Activated CD4-positive, alpha-beta T cell treated with anti-CD3 and anti-CD28 coated beads, Interleukin-2, amount 50 U/mL, for 1 hour (primary cell): ENCODE measurements at places on chromosomes 1 and 21.

DNA sequence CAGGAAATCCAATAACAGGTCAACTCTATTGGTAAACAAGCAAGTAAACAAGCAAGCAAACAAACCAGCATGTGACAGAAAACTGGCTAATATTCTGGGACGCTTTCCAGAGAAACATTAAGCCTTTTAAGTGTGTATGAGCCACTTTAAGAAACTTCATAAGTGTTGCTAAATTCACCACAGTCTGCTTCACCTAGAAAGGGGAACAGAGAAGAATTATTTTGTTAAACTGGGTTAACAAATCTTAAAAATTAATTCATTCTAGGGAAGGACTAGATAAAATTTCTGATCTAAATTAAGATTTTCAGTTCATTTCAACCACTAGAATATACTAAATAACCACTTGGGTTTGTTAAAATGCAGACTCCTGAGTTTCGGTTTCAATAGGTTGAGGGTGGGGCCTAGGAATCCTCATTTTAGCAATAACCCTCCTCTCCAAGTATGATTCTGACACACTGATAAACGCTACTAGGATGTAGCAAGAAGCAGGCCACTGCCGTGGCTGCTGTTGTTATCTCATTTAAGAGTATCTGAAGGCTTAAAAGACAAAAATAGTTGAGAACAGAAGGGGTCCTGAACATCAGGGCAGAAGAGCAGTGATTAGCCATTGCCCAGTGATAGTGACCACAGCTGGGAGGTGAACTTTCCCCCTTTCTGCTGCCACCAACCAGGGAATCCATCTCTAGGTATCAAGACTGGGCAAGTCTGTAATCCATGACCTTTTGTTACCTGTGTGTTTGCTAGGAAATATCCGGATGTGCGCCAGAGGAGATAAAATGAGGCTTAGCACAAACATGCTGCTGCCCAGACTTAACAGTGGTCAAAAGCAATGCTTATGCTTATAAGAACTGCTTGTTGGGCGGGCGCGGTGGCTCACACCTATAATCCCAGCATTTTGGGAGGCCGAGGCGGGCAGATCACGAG is 11.2 kb downstream of the CREG1 start:
- no peak for DNase-seq

GRCh38 chr1:206120406-206120805 is 3.2 kb upstream of the AVPR1B start:
- no peak for DNase-seq

GRCh38 chr1:21579791-21580190 is 70.6 kb downstream of the ALPL start:
- DNase-seq = no peak

DNA sequence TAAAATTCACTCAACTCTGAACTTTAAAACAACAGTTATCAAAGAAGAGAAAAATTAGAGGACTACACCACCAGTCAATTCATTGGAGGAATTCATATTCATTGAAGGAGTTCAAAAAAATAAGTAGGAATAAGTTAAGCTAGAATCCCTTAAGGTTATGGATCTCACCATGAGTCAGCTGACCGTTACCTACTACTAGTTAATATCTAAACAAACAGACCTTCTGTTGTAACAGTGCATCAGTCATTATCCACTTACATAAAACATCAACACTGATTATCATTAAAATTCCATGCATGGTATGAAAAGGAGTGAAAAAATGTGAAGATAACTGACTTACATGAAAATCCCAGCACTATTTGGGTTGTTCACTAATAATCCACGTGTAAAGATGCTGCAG is 44.9 kb downstream of the FOXJ3 start:
- DNase-seq = no peak

GRCh38 chr21:26782331-26782730 is 62.9 kb downstream of the ADAMTS1 start:
- no peak for DNase-seq
